ENCODE measurements at places on chromosomes 12 and 14.

- no peak for DNase-seq
Measured at GRCh38 chr12:101015044-101015443, 195.0 kb downstream of the SLC5A8 start.

DNA sequence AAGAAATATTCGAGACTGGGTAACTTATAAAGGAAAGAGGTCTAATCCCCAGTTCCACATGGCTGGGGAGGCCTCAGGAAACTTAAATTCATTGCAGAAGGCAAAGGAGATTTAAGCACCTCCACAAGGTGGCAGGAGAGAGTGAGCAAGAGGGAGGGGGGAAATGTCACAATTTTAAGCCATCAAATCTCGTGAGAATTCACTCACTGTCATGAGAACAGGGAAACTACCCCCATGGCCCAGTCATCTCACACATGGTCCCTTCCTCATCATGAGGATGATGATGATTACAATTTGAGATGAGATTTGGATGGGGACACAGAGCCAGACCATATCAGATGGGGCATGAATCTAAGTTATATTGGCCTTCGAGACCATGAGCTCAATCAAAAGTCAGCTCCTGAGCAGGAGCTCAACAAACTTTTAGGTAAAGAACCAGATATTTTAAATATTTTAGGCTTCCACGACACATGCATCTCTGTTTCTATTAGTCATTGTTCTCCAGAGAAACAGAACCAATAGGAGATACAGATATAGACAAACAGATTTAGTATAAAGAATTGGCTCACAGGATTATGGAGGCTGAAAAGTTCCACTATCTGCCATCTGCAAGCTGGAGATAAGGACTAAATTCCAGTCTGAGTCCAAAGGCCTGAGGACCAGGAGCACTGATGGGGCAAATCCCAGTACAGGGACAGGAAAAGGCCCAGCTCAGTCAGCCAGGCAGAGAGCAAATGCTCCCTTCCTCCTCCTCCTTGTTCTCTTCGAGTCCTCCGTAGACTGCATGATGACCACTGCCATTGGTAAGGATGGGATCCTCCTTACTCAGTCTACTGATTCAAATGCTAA, 24.9 kb downstream of the DGLUCY start:
- no peak for DNase-seq

DNA sequence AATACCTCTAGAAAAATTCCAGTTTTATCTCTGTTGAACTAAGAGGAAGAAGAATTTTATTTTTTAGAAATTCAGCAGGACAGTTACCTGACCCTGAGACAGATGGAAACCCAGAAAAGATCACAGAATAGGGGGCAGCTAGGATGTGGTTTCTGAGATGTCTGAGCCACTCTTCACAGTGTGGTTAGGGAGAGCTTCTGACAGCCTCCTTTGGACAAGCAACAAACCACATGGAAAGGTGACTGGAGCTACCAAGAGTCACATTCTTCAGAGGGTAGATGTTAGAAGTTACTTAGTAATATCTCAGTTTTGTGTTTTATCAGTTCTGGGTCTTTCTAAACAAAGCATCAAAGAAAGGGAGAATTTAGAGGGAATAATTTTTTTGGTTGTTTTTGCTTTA, 117.3 kb upstream of the NAP1L1 start:
- no peak for DNase-seq

DNA sequence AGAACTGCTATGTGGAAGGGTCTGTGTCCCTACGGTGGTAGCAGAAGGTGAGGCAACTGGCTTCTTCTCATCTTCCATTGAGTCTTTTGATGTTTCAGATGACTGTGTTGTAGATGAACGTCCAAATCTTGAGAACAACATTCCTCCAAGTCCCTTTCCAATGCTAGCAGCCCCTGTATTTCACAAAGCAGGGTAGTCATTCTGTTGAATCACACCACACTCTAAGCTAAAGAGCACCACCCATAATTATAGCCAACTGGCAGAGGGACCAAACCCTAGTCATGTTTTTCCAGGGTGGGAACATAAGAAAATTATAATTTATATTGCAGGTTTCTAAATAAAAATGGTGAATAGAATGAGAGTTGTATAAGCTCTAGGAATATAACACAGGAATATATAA, 98.7 kb downstream of the DDHD1 start:
- DNase-seq: no peak

DNA sequence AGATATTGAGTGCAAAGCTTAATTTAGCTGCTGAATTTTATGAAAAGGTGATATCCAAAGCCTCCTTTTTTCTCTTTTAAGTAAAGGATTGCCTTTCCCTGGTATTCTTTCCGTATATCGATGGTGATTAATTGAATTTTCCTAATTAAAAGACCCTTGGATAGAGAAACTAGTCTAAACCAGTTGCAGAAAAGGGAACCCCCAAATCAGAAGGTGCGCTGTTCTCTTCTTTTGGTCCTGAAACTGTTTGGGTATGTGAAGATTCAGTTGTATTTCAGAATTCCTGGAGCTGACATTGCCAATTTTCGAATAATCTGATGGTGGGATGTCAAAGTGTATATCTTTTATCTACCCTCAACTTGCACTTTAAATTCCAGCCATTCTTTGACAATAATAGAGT, 1.9 kb downstream of the GPHN start:
- no peak for DNase-seq

GRCh38 chr14:45249856-45250575, 3.0 kb downstream of the MIS18BP1 start:
- DNase-seq: no peak

DNA sequence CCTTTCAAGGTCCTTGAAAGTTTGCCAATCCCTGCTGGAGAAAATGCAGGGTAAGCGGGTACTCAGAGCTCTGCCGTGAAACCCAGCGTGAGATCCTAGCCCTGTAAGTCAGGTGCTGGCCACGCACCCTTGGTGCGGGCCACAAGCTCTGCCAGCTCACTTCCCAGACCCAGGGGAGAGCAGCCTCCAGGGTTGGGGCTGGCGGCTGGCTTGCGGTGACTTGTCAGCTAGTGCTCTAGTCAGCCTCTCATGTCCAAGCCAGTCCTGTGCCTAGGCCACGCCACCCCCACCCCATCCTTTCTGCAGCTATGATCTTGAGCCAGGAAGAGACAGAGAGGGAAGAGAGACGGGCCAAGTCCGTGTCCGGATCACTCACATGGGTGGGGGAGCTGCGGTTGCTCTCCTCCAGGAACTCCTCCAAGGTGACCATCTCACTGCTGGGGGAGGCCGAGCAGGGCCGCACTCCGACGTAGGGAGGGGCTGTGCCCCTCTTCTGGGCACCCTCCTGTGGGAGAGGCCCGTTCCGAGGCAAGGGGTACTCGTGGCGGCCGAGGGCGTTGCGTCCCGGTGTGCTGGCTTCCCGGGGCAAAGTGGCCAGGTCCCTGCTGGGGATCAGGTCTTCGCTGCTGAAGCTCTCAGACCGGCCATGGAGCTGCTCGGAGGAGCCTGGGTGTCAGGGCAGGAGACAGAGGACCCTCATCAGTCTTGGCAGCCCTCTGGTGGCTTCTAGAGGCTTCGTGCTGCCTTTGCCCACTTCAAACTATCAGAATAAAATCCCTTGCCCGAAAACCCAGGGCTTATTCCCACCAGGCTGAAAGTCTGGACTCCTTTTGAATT, 33.3 kb upstream of the GPR68 start:
- DNase-seq: no peak

- DNase-seq: no peak
Measured at GRCh38 chr14:93096691-93097322, 18.9 kb downstream of the ITPK1 start.

GRCh38 chr12:88925454-88925853, 345.2 kb upstream of the KITLG start:
- DNase-seq: no peak

GRCh38 chr14:54785778-54786770, 116.6 kb downstream of the GCH1 start:
- no peak for DNase-seq

DNA sequence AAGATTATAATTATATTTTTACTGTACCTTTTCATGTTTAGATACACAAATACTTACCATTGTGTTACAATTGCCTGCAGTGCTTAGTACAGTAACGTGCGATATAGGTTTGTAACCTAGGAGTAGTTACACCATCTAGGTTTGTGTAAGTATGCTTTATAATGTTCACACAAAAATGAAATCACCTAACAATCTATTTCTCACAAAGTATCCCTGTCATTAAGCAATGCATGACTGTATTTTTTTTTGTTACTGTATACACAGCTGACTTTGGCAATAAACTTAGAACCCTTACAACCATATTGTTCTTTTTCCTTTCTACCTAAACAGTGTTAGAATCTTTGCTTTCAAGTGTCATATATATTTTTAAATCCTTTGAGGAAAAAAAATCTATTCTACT, 303.0 kb upstream of the E2F7 start:
- no peak for DNase-seq

- peak; percentile 26 for DNase-seq
Measured at GRCh38 chr12:12265571-12266388, 1.1 kb downstream of the LRP6 start.
